Frontal cortex (tissue), 4 donors: ENCODE measurements at places on chromosomes 2 and 18.

- no peak for DNase-seq
These were observed 66.5 kb downstream of the ALPK2 start for GRCh38 chr18:58562146-58562998.

DNA sequence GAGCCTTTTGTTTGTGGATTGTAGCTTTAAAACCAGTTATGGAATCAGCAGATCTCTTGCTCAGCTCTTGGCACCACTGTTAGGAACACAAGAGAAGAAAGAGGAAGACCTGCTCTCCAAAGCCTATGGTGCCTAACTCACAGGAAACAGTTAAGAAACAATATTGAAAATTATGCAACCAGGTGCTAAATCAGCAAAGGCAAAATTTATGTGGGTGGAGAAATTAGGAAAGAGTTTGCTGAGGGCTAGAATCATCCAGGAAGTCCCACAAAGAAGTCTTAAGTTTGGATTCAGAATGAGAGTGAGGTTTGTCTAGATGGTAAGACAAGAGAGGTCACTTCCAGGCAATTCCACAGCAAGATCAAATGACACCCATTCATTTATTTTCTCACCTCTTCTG is 49.4 kb downstream of the AOX1 start:
- DNase-seq: no peak

DNA sequence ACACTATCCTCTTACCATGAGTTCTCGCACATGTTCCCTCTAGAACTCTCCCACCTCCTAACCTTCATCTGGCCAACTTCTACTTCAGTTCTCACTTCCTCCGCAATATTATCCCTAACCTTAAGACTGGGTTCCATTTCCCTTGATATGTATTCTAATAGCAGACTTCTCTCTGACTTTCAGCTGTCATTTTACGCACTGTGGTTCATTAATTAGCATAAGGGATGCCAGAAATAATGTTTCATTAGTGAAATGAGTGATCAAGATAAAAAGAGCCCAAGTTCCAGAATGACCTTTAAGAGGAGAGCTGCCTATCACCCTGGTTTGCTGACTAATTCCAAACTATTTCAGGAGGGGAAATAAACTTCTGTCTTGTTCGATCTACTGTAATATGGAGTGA is 108.6 kb upstream of the CCDC150 start:
- DNase-seq: no peak

GRCh38 chr2:67075530-67076238 is 321.4 kb upstream of the ETAA1 start:
- no peak for DNase-seq

GRCh38 chr2:215612786-215613185 is 176.9 kb upstream of the FN1 start:
- no peak for DNase-seq

DNA sequence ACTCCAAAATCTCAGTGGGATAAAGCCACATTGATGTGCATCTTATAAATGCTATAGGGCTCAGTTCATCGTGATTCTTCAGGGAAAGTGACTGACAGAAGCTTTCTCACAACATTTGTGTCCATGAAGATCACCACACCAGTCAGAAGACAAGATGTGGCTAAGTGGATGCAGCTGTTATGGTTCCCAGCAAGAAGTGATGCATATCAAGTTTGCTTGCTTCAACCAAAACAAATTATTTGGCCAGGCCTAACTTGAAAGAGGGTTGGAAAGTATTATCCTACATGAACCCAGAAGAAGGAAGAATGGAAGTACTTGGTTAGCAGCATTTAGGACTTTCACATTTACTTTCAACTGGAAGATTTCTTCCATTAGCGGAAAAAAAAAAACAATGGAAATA is 210.0 kb upstream of the ACVR2A start:
- DNase-seq: no peak

DNA sequence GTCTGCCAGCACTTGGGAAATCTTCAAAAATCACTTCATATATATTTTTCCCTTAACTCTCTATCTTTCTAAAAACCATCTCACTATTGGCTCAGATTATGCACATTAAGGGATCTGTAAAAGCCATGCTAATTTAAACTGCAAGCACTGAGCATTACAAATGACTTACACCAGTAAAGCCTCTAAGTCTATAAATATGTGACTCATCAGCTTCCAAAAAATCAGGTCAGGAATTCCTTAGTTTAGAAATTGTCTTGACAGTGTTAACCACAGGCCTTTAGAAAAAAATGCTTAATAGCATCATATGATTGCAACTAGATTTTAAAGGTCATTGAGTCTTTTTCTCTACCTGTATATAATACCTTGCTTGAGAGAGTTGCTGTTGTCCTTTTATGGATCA is 1113.6 kb upstream of the PIK3C3 start:
- no peak for DNase-seq

DNA sequence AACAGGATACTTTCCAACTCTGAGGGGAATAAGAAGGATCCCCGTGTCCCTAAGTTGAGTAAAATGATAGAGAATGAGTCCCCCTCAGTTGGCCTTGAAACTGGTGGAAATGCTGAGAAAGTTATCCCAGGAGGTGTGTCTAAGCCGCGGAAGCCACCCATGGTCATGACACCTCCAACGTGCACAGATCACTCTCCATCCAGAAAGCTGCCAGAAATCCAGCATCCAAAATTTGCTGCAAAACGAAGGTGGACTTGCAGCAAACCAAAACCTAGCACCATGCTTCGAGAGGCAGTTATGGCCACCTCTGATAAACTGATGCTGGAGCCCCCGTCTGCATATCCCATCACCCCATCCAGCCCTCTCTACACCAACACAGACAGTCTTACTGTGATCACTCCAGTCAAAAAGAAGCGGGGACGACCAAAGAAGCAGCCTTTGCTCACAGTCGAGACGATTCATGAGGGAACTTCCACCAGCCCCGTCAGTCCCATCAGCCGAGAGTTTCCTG is 270.1 kb downstream of the SETBP1 start:
- DNase-seq: no peak
